Fibroblast of upper back skin (primary cell): ENCODE measurements at places on chromosomes 13 and 19.

GRCh38 chr13:59182241-59182640 lies 981.5 kb downstream of the DIAPH3 start:
- no peak for DNase-seq

DNA sequence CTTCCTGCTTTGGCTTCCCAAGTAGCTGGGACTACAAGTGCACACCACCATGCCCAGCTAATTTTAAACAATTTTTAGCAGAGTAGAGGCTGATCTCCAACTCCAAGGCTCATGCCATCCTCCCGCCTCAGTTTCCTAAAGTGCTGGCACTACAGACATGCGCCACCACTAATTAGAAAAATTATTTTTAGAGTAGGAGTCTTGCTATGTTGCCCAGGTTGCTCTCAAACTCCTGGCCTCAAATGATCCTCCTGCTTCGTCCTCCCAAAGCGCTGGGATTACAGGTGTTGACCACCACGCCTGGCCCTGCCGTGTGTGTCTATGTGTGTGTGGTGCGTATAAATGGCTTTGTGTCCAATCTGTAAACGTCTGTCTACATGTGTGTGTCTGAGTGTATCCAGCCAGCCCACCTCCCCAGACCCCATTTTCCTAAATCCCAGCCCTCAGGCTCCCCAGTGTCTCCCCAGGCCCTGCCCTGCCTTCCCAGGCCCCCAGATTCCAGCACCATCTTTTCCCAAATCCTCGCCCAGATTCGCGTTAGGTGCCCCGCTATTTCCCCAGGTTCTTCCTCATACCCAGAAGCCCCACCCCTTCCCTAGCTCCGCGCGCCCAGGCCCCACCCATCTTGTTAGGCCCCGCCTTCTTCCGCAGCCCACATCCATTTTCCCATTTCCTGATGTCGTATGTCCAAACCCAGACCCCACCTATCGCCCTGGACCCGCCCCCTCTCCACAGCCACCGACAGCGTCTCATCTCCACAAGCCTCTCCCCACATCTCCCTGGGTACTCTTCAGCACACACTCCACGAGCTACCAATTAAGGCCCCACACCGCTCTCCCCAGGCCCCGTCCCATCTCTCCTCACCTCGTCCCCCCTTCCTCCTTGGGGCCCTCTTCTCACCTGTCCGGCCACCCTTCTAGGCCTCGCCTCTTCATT lies 24.9 kb downstream of the SLC8A2 start:
- no peak for DNase-seq

- DNase-seq, result peak; percentile 85
Observed at GRCh38 chr19:17333611-17334413, 843 bp downstream of the ANO8 start.

- no peak for DNase-seq
Observed at GRCh38 chr19:32606289-32606688, 25.3 kb downstream of the PDCD5 start.

- no peak for DNase-seq
Observed at GRCh38 chr19:19662344-19662743, 1.1 kb downstream of the ATP13A1 start.

- peak; percentile 1 for DNase-seq
Observed at GRCh38 chr13:83709426-83710132, 172.7 kb downstream of the SLITRK1 start.

DNA sequence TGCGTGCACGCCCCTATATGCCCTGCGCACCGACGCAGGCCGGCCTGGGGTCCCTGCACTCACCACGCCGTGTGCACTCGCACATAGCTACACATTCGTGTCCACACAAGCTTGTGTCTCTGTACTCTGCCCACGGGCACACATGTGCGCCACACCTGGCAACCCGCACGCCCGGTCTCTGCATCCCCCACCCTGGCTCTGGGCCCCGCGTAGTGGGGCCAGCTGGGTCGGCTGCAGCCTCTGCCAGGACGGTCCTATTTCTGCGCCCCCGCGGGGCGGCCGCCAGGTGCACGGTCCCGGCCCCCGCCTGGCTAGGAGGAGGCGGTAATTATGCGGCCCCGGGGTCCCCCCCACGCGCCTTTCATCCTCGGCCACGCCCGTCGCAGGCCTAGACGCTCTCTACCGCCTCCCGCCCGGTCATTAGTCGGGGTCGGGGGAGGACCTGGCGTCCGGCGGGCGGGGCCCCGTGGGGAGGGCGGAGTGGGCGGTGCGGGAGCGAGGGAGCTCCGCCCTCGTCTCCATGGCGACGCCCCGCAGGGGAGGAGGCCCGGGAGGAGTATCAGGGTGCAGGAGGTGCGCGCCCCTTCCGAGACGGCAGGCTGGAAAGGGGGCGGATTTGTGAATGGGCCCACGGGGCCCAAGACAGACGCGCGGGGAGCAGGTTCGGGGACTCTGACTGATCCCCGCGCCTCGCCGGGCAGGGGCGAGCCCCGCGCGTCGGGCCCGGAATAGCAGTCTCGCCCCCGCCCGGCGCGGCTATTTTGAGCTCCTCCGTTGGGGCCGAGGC lies 2.8 kb upstream of the CIRBP start:
- peak; percentile 82 for DNase-seq

DNA sequence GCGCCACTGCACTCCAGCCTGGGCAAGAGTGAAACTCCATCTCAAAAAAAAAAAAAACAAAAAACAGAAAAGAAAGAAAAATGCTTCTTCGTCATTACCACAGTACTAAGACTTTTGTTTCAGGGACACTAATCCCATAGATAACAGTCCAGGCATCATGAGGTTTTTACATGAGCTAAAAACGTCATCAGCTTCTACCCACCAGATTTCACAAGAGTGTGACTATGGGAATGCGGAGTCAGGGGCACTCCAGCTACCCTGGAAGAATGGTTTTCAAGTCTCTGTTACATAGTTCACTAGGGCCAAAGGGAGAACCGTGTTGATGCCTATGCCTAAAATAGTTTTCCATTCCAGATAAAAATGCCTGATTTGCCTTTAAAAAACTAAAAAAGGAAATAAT lies 33.2 kb downstream of the RAB20 start:
- no peak for DNase-seq

GRCh38 chr13:32609428-32609827 lies 23.2 kb downstream of the PDS5B start:
- DNase-seq, result peak; percentile 62

DNA sequence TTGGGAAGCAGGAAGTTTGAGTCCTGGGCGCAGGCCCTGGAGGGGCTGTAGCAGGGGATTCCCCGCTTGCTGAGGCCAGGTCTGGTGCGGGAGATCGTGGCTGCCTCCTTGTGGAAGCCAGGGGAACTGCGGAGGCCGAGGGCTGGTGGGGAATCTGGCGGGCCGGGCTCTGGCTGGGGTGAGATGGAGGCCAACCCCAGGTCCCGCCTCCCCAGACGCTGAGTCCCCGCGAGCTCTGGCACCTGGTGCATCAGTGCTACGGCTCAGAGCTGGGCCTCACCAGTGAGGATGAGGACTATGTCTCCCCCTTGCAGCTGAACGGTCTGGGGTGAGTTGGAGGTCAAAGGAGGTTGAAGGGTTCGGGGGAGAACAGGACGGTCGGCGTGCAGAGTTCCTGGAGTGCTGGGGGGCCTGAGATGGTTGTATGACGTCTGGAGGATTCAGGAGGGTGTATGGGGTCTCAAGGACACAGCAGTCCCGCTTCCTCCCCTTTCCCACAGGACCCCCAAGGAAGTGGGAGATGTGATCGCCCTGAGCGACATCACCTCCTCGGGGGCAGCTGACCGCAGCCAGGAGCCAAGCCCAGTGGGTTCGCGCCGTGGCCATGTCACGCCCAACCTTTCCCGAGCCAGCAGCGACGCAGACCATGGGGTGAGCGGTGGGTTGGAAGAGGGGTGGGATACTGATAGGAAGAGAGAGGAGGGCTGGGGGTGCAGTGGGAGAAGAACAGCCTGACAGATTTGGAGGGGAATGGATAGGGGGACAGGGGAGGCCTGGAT lies 13.1 kb downstream of the GRAMD1A start:
- peak; percentile 39 for DNase-seq

GRCh38 chr13:113088691-113089020 lies 16.9 kb upstream of the F7 start:
- no peak for DNase-seq

DNA sequence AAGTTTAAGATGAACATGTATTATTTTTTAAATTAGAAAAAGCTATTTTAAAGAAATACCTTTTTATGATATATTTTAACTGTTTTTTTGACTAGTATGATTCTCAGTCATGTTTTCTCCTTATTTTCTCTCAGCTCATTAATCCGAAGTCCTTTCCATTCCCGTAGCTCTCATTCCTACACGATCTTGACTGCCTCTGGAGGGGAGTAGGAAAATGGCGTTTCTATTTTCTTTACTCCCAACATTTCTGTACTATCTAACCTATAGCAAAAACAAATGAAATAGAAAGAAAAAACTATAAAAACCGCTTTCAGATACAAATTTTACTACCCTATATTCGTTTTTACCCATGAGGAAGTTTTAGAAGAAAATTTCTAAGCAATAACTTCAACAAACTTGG lies 343.8 kb downstream of the RBM26 start:
- no peak for DNase-seq

- DNase-seq, result no peak
Observed at GRCh38 chr13:42494157-42494556, 79.8 kb upstream of the TNFSF11 start.

GRCh38 chr19:33868076-33868735 lies 71.5 kb downstream of the KCTD15 start:
- DNase-seq, result no peak

DNA sequence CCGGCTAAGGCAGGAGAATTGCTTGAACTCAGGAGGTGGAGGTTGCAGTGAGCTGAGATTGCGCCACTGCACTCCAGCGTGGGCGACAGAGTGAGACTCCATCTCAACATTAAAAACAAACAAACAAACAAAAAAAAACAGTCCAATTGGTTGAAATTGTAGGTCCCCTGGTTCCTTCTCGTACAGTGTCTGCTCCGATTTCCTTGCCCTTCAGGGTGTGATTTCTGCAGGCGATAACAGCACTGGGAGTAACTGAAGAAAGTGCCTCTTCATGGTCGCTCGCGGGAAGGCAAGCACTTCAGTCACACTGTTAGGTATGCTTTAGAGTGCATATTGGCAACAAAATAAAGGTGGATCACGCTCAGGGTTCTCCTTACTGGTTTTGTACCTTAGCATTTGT lies 39.7 kb downstream of the TPT1 start:
- DNase-seq, result no peak

GRCh38 chr13:41563341-41563983 lies 106.1 kb downstream of the RGCC start:
- DNase-seq, result peak; percentile 65

GRCh38 chr13:52848455-52849195 lies at the start of gene PCDH8:
PCDH8 (minus strand) TSS chr13:52848640; CDS start chr13:52848436, 204 bp downstream.
- DNase-seq, result no peak

- DNase-seq, result no peak
Observed at GRCh38 chr19:32812571-32812970, 57.0 kb downstream of the SLC7A9 start.

DNA sequence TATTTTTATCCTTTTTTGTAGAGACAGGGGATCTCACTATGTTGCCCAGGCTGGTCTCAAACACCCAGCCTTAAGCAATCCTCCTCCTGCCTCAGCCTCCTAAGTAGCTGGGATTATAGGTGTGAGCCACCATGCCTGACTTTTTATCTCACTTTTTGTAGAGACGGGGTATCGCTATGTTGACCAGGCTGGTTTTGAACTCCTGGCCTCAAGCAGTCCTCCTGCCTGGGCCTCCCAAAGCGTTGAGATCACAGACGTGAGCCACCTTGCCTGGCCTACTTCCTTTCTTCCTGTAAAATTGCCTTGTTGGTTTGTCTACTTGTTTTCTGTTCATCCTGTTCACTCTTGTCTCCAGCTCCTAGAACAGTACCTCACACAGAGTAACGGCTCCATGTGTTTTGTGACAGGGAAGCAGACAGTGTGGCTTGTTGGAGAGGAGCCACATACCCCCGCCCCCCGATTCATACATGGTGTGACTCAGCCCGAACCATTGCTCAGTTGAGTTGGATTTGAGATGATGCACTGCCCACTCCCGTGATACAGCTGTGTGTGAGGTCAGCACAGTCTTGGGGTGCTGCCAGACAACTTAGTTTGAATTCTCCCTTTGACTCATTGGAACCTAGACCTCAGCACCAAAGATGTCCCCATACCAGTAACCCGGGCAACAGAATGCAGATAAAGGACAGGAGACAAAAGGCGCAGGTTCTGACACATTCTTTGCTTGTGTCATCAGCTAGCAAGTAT lies 34.2 kb downstream of the GPR42 start:
- DNase-seq, result peak; percentile 85

GRCh38 chr19:14112809-14113385 lies 4.7 kb downstream of the PRKACA start:
- no peak for DNase-seq

GRCh38 chr19:50292216-50292827 lies 36.9 kb downstream of the KCNC3 start:
- no peak for DNase-seq

DNA sequence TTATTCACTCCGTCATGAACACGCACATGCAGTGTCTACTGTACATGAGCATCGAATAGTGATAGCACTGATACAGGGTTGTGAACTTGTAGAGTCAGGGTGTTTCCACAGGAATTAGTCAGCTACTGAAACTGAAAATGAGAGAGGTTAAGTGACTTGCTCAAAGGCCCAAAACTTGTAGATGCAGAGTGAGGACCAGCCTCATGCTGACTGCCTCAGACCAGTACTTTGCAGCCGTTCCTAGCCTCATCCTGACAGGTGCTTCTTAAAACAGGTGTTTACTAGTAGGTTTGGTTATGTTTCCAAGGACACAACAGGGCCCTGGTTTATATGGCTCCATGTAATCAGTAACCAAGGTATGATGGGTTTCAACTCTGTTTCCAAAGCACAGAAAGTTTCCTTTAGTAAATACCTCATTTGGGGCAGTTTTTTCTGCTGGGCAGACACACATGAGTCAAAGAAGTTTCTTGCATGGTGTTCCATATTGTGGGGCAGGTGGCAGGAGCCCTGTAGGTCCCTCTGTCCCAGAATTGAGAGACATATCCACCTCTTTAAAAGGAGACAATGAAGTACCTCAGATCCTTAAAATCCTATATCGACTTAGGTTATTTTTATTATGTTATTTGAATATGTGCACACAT lies 16.0 kb downstream of the FGF9 start:
- DNase-seq, result no peak

DNA sequence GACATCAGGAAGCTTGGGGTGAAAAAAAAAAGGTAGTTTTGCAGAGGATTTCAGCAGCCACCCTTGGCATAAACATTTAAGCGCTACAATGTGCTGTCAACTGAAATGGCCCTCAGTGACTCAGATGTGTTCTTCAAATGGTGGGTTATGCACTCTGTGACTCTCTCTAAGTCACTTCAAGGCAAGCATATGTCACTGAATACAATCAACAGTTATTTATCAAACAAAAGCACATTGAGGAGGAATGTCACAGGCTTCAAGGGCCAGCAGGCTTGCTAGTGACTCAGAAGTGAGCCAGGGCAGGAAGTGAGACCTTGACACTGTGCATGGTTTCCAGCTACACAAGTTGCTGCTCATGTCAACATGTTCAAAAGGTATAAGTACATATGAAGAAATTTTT lies 523.7 kb upstream of the HTR2A start:
- no peak for DNase-seq

GRCh38 chr19:6801485-6802086 lies 29.1 kb downstream of the VAV1 start:
- DNase-seq, result peak; percentile 12

DNA sequence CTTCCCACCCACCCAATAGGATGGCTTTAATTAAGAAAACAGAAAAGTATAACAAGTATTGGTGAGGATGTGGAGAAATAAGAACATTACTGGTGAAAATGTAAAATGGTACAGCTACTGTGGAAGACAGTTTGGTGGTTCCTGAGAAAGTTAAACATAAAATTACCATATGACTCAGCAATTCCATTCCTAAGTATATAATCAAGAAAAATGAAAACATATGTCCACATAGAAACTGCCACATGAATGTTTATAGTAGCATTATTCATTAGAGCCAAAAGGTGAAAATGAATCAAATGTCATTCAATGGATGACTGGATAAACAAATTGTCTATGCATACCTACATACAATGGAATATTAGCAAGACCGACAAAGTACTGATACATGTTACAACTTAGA lies 16.9 kb downstream of the DZIP1 start:
- peak; percentile 67 for DNase-seq
